ENCODE measurements at places on chromosomes 5 and 9.

- DNase-seq: no peak
These were observed 241.5 kb downstream of the NR3C1 start for GRCh38 chr5:143161885-143162540.

DNA sequence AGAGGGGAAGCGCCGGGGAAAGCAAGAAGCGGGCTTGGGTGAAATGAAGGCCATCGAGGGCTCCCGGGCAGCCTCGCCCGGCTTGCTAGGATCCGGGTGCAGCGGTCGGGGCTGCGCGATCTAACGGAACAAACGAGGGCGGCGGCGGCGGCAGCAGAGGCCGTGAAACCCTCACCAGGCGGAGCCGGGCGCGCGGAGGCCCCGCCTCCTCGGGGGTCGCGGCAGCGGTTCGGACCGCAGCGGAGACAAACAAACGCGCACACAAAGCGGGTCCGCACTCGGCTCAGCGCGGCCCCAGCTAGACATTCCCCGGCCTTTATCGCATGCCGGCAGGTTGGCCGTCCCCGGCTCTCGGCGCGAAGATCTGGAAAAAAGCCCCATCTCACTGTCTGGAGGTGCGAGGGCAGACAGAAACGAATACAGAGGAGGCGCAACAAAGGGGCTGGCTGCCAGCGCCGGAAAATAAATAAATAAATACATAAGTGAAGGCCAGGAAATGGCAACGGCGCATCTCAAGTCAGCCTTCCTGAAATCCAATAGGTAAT is 10.5 kb upstream of the TRIM36 start:
- DNase-seq: peak; percentile 17

DNA sequence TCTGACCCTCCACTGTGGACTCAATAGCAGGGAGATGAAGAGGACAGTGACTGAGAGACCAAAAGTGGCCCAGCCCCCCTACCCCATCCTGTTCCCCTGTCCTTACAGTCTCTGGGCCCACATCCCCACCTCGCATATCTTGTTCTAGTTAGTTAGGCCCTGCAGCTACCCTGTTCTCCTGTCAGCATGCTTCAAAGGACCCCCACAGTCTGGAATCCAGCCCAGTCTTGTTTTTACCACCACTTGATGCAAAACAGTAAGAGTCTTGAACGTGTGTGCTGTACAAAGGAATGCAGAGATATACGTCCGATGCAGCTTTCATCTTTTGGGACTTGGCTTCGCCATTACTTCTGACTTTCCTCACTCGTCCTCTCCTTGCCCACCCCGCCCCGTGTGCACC is 12.2 kb upstream of the POMT1 start:
- DNase-seq: no peak

- DNase-seq: no peak
These were observed 124.4 kb downstream of the TENT4A start for GRCh38 chr5:6837519-6838110.

DNA sequence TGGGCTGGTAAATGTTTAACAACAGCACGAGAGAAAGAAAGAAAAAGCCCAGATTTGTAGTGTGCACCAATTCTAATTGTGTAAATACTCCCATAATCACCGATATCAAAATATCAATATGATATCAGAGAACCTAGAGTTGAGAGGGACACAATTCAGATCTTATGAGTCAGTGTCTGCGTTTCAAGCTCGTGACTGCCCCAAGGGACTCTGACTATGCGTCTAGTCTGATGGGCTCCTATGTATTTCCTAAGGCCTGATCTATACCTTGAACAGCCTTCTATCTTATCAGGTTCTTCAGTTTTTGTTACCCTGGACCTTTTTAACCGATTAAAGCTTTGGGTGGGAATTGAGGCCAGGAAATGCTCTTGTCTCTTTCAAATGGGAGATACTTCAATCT is 243.0 kb upstream of the SLC24A2 start:
- DNase-seq: no peak

GRCh38 chr9:124505901-124506346 is 1.3 kb downstream of the NR5A1 start:
- no peak for DNase-seq

GRCh38 chr9:89466451-89467277 is 31.2 kb downstream of the SEMA4D start:
- no peak for DNase-seq

- no peak for DNase-seq
These were observed 16.6 kb downstream of the SPTLC1 start for GRCh38 chr9:92098638-92099037.

- no peak for DNase-seq
These were observed 198.8 kb downstream of the AUH start for GRCh38 chr9:91162784-91163443.

DNA sequence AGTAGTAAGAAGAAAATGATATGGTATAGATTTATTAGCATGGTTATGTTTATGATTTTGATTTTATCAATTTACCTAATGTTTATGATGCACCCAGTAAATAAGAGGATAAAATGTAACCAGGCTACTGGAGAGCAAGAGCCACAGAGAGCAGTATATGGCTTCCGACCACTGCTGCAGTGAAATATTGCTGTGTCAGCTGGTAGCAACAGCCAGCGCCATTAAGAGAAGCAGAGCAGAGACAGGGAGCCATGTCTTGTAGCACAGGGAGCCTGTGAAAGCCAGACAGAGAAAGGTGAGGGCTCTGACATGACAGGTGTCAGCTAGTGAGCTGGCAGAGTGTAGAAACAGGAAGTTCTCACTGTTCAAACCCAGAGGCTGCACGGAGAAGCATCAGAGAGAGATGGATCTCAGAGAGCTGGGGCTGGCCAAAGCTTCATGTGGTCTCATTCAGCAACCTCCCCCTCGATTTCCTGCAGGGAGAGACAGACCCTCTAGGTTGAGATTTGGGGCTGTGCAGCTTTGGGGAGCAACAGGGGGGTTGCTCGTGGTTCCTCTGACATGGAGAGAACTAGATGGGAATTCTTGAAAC is 202.1 kb downstream of the MED10 start:
- no peak for DNase-seq

DNA sequence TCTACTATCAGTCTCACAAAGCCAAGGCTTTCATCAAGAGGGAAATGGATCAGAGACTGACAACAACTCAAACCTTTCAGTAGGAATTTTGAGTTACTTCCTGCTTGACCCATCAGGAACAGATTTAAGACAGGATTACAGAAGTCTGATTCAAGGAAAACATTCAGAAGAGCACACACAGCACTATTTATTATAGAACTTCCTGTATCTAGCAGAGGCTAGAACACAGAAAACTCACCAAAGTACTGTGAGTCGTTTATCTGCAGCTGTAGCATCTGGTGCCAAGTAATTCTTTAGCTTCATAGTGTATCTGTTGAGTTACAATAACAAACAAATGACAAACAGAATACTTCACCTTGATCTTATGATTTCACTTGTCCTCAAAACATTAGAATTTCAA is 13.8 kb downstream of the LEAP2 start:
- DNase-seq: no peak

DNA sequence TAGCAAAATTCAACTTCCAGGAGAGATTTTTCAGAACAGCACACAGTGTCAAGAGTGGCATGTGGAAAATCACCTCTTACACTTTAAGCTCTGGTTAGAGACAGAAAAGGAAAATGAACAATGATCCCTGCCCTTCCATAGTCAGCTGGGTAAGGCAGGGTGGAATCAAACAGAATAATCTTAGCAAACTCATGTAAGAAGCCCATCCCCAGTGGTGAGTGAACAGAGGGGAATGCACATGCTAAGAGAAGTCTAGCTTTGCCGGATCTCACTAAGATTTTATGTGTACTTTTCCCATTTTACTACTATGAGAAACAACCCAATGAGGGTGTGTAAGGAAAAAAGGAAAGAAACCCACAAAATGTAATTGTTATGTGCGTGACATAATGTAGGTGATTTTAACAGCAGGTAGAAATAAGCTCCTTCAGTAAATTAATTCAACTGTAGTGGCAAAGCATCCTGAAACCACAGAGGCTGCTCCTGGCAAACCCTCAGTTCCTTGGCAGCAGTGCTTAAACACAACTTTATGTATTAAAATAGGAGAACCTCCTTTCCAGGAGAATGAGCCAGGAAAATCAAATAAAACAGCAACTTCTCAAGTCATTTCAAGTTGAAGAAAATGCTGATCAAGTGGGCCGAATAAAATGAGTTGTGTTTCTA is 366.0 kb upstream of the TRPC7 start:
- DNase-seq: no peak

Data from NCI-H446 treated with DMSO at 0.1 percent for 48 hours (cell line).